ENCODE measurements at places on chromosomes 16 and 17.

GRCh38 chr17:18323007-18323406 is 7.9 kb downstream of the SMCR8 start:
- DNase-seq: no peak

DNA sequence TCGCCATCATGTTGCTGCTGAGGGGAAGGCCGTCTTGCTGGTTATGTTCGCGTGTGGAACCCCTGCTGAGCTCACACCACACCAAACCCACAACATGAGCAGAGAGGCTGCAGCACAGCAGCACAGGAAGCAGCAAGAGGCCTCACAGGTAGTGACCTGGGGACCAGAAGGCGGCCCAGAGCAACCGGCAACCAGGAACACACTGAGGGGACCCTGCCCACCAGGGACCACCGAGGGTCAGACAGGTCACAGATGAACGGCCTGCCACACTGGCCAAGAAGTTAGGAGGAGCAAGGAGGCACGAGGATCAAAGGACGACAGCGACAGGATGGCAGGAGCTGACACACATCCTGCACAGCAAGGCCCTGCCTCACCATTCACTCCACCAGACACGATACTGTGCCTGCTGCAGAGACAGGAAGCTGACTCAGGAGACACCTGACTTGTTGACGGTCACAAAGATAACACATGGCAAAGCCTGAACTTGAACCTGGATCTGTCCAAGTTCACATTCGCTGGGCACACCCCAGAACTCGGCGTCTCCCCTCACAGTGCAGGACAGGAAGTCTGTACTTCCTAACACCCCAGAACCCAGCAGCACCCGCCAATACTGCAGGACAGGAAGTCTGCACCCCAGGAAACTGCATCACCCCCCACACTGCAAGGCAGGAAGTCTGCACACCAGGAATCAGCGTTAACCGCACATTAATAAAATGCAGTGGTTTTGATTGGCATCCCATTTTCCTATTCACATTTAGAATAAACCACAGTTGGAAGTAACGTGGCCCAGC is 98.5 kb downstream of the ZNF778 start:
- DNase-seq: no peak

GRCh38 chr17:611202-611601 is 103.4 kb downstream of the VPS53 start:
- DNase-seq: peak; percentile 55

DNA sequence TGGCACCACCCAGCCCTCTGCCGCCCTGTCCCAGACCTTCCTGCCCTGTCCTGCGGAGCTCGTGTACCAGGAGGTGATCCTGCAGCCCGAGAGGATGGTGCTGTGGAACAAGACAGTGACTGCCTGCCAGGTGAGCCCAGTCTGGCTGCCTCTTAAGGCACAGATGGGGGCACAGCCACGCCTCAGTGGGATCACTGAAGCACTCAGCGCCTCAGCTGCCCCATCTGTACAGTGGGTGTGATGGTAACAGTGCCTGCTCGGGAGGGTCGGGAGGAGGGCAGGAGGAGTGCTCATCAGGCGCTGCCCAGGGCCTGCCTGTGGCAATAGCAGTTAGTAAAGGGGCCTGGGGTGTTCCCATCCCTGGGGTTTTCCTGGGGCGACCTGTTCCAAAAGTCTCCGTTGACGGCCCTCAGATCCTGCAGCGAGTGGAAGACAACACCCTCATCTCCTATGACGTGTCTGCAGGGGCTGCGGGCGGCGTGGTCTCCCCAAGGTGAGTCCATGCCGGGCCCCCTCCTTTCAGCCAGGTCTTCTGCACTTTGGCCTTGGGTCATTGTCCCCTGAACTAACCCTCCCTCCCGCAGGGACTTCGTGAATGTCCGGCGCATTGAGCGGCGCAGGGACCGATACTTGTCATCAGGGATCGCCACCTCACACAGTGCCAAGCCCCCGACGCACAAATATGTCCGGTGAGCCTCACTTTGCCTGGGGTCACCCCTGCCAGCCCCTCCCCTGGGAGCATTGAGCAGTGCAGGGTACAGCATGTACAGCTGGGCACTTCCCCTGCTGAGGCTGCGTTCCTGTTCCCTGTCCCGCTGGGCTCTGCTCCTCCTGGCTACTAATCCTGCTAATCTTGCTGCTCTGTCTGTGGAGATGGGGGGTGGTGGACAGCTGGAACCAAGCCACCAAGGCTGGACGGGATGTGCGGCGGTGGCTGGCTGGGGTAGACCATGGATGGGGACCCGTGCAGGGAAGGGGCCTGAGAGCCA is 4.5 kb upstream of the TCAP start:
- no peak for DNase-seq

DNA sequence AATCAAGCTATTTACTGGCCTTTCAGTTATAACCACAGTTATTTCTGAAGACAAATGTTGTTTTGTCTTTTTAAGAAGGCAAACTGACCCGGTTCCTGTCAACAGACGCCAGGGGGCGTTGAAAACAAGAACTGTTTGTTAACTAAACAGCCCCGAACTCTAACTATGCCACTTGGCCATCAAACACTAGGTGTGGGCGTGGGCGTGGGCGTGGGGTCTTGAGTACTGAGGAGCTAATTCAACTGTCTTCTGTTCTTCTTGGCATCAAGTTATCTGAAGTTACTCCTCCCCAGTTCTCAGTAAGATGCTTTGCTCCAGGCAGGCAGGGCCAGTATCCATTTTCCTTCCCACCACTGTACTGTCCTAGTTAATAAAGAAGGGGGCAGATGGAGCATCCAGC is 63.3 kb upstream of the MTMR4 start:
- no peak for DNase-seq

DNA sequence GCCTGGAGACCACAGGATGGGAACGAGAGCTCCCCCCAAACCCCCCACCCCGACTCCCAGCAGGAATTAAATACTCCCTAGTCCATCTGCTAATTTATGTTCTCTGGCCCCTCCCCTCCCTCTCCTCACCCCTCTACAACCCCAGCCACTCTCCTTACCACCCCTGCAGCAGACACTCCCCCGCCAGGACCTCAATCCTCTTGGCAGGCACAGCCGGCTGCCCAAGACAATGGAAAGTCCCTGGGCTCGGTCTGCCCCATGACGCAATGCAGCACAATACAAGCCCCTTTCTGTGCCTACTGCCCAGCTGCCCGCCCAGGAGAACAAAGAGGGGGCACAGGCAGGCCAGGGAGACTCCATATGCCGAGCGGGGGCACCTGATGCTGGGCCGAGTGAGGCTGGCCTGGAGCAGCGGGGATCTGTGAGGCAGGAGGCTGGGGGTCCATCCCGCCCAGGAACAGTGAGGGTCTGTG is 30.3 kb upstream of the CDC42EP4 start:
- DNase-seq: no peak

GRCh38 chr16:50305441-50306061 is 39.2 kb downstream of the ADCY7 start:
- DNase-seq: no peak

DNA sequence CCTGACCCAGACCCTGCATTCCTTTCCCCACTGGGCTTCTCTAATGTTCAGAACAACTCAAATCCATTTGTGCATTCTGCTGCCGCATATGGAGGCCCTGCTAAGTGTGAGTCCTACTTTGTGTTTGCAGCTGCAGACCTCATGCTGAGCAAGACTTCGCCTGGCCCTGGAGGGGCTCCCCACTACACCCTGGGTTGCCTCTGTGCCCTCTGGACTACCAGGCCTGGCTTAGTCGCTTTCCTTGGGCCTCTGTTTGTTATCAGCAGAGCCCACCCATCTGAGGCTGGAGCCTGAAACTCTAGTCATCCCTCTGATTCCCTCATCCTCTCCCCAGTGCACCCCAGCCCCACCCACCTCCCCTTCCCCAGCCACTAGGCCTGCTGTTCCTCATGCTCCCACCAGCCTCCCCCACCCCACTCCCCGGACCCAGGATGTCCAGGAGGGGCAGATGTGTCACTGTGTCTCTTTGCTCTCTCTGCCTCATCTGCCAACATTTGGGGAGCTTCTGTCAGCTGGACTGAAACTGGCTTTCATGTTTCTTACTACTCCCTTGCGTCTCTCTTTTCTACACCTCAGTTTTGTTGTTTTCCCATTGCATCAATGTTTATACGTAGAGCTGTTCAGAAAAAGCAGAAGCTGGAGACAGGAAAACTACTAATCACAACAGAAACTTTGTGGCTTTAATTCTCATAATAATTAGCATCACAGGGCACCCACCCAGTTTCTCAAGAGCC is 17.9 kb upstream of the CD300E start:
- DNase-seq: peak; percentile 13

DNA sequence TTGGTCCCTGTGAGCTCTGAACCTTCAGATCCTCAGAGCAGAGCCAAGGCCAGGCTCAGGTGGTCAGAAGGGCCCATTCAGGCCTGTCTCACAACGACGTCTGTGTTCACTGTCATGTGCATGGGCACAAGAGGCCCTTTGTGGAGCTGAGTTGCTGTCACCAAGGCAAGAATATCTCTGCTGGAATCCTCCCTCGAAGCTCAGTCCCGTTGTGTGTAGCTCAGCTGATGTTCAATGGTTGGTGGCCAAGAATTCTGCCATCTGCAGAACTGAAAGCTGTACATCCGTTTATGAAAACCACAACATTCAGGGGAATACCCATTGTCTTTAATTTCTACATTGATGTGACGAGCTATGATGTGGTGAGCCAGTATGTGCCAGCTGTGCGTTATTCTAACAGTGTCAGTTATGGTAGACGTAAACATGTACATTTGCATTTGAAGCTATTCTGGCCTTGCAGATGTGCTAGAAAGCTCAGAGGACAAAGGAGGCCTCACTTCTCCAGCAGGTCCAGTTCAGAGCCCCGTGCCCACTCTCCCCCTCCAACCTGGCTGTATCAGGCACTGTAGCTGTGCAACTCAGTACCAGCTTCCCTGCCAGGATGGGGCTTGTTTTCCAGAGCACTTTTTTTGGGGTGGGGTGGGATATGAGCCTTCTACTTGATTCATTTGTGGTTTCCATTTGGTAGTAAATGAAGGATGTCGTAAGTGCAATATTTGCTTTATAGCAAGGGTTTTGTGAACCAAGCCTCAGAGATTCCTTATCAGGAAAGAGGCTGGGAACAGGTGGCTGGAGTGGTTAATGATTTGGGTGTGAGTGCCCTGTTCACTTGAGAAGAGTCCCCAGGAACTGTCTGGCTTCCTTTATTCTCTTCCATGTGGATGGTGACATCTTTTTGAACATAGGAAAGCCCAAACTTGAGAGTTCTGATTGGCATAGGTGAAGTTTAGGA is 56.1 kb downstream of the B9D1 start:
- DNase-seq: peak; percentile 24

GRCh38 chr16:75621170-75621477 is 2.0 kb downstream of the ADAT1 start:
- no peak for DNase-seq

DNA sequence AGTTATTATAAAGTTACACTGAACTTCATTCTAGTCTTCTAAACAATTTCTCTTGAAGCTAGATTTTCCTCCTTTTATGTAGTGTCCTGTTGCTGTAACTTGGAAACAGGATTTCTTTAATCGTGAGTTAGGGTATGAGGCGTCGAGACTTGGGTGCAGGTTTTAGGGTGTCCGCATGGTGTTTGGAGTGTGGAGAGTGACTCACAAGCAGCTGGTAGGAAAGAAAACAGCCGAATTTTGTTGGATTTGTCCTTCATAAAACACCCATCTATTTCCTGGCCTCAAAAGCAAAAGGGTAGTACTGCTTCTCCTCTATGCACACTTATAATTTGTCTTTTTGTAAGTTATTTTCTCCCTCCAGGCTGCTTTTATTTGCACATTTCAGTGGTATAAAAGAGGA is 1.6 kb downstream of the RPTOR start:
- no peak for DNase-seq

DNA sequence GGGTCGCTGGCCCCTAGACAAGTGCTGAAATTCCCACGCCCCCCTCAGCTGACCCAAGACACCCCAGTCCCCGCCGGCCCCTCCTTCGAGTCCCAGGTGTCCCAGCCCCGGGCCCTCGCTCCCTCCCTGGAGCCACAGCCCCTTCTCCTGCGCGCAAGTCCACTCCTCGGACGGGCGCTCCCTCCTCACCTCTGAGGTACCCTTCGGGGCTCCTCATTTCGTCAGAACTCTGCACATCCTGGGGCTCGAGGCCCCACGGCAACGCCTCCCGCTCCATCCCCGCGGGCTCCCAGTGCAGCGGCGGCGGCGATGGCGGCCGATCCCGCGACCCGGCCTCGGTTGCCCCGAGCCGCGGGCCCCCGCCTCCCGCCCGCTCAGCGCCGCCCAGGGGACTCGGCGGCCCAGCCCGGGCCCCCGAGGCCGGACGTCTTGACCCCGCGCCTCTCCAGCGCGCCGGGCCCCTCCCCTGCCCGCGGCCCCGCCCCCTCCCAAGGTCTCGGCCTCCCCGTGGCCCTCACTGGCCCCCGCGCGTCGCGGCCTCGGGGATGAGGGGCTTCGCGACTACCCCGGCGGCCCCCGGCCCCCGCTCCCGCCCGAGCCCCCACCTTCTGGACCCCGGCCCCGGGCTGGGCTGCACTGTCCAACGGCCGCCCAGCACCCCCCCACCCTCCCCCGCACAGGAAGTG is at the start of gene ZNF768:
ZNF768 (minus strand) TSS at position 430 of the 686 bp plus-strand sequence; CDS start at position 277, 153 bp downstream.
- peak; percentile 85 for DNase-seq

DNA sequence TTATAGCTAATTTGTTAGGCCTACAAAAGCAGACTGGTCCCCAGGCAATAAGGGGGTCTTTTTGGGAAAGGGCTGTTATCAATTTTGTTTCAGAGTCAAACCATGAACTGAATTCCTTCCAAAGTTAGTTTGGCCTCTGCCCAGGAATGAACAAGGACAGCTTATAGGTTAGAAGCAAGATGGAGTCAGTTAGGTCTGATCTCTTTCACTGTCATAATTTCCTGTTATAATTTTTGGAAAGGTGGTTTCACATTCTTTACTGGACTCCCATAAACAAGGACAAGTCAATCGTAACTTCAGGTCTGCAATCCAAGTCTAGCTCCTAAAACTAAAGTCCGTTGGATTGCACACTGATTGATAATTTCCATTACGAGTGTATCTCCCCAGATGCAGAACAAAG is 30.1 kb upstream of the SHCBP1 start:
- no peak for DNase-seq

GRCh38 chr17:45852535-45853297 is 8.0 kb downstream of the SPPL2C start:
- peak; percentile 18 for DNase-seq

- no peak for DNase-seq
Measured at GRCh38 chr17:55269894-55270293, 5.1 kb downstream of the HLF start.

DNA sequence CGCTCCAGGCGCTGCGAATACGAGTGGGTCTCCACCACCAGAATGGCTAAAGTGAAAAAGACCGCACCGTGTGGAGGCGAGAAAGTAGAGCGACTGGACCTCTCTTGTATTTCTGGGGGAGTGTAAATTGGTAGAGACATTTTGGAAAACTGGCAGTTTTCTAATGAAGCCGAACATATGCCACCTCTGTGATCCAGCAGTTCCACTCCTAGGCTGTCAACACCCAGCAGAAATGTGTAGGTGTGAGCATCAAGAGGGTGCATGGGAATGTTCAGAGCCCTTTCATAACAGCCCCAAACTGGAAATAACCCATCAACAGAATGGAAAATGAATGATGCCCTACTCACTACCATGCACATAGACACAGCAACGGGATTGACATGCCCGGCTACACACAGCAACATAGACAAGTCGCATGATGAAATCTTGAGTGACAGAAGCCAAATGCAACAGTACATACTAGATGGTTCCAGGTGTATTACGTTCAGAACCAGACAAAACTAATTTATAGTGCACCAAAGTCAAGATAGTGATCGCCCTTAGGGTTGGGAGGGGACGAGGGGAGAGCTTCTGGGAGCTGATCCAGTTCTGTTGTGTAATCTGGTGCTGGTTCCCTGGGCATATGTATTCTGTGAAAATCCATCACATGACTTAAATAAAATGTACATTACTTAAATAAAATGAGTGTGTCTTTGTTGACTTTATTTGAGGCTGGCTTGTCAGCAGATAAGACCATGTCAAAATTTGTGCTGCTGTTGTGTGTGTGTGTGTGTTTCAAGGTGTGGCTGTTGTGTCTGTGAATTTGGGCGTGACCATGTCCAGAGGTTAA is 877 bp upstream of the BCL7C start:
- no peak for DNase-seq

All from bone marrow (tissue), 2 donors.